ENCODE measurements at places on chromosomes 2 and 18.

GRCh38 chr2:206974551-206974950 is 35.2 kb downstream of the CPO start:
- no peak for DNase-seq

- no peak for DNase-seq
These were observed 465.1 kb downstream of the TGIF1 start for GRCh38 chr18:3914833-3915610.

- DNase-seq: no peak
These were observed 45.4 kb downstream of the LCT start for GRCh38 chr2:135791418-135792190.

GRCh38 chr18:34729740-34730355 is 19.8 kb downstream of the DTNA start:
- no peak for DNase-seq

- DNase-seq: no peak
These were observed 76.5 kb upstream of the DLX2 start for GRCh38 chr2:172179045-172179701.

DNA sequence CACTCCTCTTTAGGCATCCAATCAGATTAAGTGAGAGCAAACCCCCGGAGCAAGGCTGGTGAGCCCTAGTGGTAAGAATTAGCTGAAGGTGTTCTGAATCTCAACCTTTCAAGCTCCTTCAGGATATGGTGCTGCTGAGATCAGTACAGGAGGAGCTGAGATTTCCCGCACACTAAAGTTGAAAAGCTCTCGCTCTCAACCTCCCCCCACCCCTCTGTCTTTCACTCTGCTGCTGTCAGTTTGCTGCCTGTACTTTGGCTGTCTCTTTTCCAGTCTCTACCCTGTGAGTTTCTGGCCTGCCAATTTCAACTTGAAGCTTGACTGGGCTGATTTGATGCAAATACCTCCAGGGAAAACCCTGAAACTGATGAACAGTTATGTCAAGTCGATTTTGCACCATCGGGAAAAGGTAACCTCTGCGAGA is 15.7 kb downstream of the ZEB2 start:
- peak; percentile 70 for DNase-seq

- no peak for DNase-seq
These were observed 64.0 kb upstream of the ST8SIA5 start for GRCh38 chr18:46820863-46821262.

GRCh38 chr2:8993196-8993901 is 10.1 kb downstream of the MBOAT2 start:
- DNase-seq: no peak

DNA sequence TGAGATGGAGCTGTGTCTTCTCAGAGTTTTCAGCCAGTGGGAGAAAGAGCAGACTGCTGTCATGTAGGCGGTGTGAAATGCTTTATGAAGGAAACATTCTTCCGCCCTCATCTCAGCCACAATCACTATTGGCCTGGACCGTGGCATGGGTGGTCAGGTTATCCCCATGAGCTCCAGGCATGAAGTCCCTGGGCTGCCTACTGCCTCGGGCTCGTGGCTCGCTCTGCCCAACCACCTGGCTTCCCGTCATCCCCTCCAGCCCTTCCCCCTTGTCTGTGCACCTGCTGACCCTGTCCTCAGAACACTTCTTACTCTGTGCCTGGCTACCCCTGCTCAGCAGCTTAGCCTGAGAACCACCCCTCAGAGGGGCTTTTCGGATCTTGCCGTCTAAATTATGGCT is 15.5 kb downstream of the COLEC11 start:
- no peak for DNase-seq

GRCh38 chr2:216056739-216057138 is 24.9 kb downstream of the PECR start:
- no peak for DNase-seq

DNA sequence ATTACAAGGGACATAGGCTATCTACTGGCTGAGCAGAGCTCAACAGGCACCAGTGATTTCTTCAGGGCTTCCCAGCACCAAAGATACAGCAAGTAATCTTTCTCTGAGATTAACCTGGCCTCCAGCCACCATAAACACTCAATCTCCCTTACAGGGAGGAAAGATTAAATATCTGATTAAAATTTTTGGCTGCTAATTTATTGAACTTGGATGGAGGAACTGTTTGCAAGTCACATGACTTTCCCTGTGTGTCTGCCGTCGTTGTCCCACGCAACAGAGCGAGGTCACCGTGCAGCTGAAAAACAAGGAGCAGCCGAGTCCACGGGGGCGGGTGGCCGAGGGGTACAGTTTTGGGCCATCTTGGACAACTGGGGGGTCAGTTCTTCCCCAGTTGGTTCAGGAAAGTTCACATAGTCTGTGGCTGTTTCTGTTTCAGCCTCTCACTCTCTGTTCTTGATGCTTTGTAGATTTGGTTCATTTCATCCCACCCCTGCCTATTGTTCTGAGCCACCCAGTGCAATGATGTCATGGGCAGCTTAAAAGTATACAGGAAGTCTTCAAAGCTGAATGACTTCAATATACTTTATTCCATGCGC is 186.8 kb upstream of the CTAGE1 start:
- no peak for DNase-seq

DNA sequence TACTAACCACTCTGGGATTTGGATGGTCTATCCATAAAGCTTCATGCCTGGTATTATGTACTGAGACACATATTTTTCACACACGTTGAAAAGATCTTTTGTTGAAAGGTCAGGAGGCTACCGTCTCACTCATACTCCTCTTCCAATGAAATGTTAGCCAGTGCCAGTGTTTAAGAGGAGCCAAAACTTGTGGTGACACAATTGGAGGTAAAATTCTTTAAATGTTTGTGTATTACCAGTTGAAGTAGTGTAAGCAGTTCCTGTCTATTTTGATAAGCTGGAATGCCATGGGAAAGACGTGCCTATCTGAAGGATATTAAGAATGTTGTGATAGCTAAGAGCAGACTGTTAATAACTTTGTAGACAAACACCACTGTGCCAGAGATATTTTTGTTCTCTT is 32.1 kb downstream of the MARCHF7 start:
- DNase-seq: no peak

GRCh38 chr2:218391202-218391601 is 8.5 kb upstream of the CTDSP1 start:
- DNase-seq: no peak

DNA sequence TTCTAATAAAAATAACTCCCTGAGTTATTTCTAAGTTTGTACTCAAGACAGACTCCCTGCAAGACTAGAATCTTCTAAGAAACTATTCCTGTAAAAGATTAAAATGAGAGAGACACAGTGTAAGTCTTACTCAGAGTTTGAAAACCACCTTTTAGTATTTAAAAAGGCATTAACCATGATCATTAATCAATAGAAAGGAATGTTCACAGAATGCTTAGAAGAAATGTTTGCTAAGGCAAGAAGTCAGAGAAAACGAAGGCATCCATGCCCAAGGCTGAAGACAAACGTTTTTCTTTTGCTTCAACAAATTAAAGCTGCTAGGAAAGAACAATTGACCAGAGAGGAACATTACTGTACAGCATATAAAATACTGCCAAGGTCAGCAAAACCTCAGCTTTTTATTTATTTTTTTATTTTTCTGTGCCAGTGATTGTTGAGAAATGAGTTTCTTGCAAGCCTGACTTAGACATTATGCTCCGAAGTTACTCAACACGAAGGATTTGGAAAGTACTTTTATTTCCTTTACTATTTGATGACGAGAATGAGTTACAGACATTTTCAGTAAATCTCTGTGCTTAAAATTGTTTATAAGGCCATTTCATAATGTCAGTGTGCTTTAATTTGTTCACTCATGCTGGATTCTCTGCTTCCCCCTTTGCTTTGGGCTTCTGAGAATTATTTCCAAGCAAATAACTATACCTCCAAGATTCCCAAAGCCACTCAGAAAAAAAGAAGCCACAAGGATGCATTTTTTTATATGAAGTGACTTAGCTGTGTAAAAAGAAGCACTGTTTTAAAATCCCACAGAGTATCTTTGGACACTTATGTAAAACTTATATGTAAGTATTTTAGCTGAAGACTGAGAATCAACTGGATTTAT is 20.5 kb downstream of the RND3 start:
- no peak for DNase-seq

DNA sequence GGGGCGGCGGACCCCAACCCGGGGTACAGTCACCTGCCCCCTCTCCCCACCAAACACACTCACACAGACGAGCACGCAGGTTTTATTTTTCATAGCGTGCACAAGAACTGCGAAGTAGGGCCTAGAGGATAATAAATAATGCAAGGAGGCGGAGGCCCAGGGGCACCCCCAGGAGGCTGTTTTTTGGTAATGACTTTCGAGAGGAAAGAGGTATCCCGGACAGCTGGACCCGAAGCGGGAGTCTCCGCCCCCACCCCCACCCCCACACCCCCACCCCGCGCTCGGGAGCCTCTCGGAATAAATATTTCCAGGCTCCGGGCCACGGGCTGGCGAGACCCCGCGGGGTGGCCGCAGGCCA is 3.4 kb downstream of the CYP26B1 start:
- no peak for DNase-seq

GRCh38 chr18:70194227-70194890 is 11.1 kb downstream of the RTTN start:
- DNase-seq: no peak

DNA sequence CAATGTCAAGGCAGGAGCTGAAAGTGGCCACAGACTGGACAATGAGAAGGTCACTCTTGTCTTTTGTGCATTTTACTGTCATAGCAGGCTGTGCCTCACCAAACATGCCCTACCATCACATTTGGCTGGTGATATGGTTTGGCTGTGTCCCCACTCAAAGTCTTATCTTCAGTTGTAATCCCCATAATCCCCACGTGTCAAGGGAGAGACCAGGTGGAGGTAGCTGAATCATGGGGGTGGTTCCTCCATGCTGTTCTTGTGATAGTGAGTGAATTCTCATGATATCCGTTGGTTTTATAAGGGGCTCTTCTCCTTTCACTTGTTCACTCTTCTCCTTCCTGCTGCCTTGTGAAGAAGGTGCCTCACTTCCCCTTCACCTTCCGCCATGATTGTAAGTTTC is 49.6 kb upstream of the STPG4 start:
- no peak for DNase-seq

GRCh38 chr2:13916066-13916465 is 716.5 kb upstream of the LRATD1 start:
- DNase-seq: no peak

- DNase-seq: no peak
These were observed 6.2 kb upstream of the INPP4A start for GRCh38 chr2:98438190-98439133.

All from globus pallidus (tissue), 1 donor.